NCI-H1930 (cell line): ENCODE measurements at places on chromosomes 2 and 18.

DNA sequence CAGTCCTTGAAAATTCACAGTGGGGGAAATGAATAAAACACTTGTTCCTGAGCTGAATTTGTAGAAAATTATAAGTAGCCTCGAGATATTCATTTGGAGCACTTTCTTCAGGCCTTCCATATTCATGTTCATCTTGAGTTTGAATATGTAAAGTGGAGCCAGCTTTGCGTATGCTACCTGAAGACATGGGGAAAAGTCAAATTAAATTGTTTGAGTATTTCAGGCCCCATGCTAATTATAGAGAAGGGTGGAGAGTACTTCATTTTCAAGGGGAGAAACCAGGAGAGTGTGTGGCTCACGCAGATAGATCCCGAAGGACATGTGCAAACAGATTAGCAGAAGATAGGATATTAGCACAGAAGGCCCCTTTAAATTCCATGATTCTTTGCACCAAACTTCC lies 7.7 kb downstream of the RPRM start:
- no peak for DNase-seq

- DNase-seq: no peak
Observed at GRCh38 chr2:98293030-98293429, 53.2 kb upstream of the CNGA3 start.

- no peak for DNase-seq
Observed at GRCh38 chr18:77045677-77046076, 86.9 kb downstream of the MBP start.

DNA sequence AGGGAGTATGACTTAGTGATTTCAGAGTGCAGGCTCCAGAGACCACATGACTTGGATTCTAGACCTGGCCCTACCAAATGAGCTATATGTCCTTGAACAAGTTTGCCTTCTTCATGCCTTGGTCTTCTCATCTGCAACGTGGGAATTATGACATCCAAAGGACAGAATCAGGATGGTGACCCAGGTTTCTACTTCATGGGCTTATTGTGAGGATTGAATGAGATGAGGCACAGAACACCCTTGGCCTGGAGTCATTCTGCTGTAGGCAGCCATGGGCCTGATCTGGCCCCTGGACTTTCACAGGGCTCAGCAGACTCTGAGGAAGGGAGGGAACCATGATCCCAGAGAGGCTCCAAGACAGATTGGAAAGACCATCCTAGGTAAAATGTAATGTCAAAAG lies 85.6 kb upstream of the HAAO start:
- DNase-seq: no peak

DNA sequence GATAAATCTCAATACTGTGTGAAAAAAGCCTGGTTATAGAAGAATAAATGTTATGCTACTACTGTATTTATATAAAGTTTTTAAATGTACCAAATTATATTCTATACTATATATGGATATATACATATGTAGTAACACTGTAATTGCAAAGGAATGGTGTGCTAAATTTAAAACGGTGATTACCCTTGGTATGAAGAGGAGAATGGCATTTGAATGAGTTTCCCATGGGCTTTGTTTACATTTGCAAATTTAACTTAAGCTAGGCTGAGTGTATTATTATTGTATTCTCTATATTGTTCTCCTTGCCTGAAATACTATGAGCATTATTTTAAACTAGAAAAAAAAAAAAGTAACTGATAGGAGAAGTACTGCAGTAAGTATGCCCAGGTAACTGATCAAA lies 4.7 kb upstream of the SP3 start:
- no peak for DNase-seq

GRCh38 chr2:224440988-224441387 lies 39.1 kb upstream of the FAM124B start:
- no peak for DNase-seq

DNA sequence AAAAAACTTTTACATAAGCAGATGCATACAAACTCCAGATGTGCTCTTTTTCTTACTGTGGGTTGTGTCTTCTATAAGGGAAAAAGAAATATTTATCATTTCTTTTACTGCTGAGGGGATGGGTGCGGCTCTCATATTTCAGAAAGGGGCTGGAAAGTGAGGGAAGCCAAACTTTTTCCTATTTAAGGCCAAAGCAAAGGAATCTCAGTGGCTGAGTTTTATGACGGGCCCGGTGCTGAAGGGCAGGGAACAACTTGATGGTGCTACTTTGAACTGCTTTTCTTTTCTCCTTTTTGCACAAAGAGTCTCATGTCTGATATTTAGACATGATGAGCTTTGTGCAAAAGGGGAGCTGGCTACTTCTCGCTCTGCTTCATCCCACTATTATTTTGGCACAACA lies at the start of gene COL3A1:
COL3A1 (plus strand) TSS at position 210 of the 400 bp plus-strand sequence; CDS start at position 327, 117 bp downstream.
- DNase-seq: no peak
